NCI-H1930 (cell line): ENCODE measurements at places on chromosomes 12 and 14.

DNA sequence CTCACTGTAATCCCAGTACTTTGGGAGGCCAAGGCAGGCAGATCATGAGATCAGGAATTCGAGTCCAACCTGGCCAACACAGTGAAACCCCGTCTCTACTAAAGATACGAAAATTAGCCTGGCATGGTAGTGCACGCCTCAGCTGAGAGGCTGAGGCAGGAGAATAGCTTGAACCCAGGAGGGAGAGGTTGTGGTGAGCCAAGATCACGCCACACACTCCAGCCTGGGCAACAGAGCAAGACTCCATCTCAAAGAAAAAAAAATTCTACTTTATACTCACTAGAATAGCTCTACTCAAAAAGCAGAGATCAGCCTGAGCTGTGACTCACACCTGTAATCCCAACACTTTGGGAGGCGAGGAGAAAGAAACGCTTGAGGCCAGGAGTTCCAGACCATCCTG, 17.1 kb downstream of the NUMB start:
- no peak for DNase-seq

GRCh38 chr12:62613081-62613480, 146.5 kb downstream of the MON2 start:
- no peak for DNase-seq

GRCh38 chr14:74712499-74713394, at the start of the genes AREL1 and FCF1:
TSS of gene AREL1 (minus strand) at chr14:74713080. CDS start at chr14:74685615, 27,465 bp downstream.
TSS of gene FCF1 (plus strand) at chr14:74713144. CDS start at chr14:74713198, 54 bp downstream.
- DNase-seq: no peak

DNA sequence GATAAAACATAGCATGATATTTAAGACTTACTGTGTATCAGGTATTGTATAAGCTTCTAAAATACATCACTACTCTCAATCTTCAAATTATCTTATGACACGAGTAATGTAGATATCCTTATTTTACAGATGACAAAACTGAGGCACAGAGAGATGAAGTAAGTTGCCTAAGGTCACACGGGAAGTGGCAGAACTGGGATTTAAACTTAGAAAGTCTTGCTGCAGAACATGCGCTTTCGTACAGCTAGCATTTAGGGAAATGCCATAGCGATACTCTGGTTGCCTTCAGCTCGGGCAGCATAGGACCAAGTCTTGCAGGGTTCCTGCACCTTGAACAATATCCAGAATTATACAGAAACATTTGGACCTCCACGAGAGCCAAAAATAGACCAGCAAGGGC, 162.4 kb downstream of the BRMS1L start:
- DNase-seq: no peak

DNA sequence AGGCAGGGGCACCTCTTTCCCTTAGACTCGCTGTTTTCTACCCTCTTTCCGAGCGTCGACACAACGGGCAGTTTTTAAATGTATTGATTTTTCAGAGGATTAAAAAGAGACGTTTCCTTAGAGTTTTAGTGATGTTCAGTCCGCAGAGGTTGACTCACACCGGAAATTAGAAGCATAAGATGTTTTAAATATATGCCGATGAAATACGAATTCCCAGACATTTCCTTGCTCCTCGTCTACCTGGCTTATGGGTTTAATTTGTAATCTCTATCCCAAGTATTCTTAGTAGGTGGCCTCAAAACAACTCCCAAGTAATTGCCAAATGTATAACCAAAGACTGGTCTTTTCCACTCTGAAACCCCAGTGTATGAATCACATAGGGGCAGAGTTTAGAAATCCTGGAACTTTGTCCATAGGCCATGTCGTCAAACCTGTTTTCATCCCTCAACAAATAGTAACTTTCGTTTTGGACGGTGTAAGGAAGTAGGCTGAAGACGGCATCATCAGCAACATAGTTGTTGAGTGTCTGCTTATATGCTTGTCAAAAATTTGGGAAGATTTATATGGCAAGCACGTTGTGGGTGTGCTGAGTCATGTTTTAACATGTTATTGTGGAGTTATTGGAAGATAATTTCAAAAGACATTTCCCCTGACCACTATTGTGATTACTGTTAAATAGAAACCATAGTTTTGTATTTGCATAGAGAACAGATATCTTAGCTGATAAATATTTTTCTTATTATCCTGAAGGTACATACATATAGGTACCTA, 824 bp downstream of the TBK1 start:
- DNase-seq: no peak

DNA sequence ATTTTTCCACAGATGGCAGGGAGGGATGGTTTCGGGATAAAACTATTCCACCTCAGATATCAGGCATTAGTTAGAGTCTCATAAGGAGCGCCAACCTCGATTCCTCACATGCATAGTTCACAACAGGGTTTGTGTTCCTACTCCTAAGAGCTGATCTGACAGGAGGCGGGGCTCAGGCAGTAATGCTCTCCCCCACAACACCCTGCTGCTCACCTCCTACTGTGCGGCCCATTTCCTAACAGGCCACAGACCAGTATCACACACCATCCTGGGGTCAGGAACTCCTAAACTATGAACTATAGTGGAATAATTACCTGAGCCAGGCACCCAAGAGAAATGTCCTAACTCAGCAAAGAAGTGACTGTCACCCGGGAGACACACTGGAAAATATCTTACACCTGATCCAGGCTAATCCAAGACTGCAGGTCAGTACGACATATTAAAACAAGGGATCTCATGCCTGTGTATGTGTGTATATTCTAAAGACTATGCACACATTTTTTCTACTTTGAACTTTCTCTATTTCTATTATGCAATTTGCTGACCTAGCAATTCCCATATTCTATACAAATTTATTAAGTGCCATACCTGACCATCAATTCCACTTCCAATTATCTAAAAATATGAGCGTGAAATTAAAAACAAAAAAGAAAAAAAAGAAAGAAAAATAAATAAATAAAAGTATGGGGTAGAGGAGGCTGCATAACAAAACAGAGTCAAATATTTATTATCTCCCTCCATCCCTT, 4.7 kb downstream of the NAA25 start:
- DNase-seq: no peak

- DNase-seq: no peak
Measured at GRCh38 chr12:48000878-48001504, 3.3 kb downstream of the COL2A1 start.

DNA sequence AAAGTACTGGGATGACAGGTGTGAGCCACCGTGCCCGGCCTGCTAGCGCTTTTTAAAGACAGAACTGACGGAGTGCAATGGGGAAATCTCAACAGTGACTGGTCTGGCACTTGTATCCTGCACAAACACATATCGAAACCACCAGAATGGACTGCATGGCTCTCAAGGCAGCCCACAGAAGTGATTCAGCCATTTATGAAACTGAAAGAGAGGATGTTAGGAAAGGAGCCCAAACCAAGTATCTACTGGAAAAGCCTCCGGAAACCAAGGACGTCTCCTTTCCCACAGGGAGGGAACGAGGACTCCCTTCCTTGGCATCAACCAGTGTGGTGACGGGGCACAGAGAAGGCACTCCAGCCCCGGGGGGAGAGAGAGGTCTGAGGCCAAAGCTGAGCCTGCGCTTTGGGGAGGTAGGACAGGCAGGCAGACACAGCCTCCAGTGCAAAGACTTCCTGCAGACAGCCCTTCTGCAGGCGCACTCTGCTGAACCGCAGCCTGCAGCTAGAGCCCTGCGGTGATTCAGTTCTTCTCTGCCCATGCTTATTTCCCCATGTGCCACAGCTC, 16.5 kb downstream of the SLC15A4 start:
- no peak for DNase-seq

- DNase-seq: no peak
Measured at GRCh38 chr14:77654001-77654441, 37.6 kb upstream of the SPTLC2 start.

DNA sequence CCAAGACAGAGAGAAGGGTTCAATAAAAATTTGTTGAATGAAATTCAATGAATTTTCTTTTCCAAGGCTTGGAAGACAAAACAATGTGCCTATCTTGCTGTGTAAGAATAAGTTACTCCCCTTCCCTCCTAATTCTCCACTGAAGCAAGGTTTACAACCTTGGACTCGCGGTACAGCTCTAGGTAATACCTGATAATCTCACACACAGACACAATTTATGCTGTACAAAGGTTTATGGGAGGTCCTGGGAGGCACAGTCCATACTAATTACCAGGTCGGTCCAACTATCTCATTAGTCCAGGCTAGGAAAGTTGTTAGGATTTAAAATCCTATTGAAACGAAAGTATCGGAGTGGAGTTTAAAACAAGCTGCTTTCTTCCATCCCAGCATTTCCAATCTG, 42.6 kb downstream of the NELL2 start:
- DNase-seq: no peak

DNA sequence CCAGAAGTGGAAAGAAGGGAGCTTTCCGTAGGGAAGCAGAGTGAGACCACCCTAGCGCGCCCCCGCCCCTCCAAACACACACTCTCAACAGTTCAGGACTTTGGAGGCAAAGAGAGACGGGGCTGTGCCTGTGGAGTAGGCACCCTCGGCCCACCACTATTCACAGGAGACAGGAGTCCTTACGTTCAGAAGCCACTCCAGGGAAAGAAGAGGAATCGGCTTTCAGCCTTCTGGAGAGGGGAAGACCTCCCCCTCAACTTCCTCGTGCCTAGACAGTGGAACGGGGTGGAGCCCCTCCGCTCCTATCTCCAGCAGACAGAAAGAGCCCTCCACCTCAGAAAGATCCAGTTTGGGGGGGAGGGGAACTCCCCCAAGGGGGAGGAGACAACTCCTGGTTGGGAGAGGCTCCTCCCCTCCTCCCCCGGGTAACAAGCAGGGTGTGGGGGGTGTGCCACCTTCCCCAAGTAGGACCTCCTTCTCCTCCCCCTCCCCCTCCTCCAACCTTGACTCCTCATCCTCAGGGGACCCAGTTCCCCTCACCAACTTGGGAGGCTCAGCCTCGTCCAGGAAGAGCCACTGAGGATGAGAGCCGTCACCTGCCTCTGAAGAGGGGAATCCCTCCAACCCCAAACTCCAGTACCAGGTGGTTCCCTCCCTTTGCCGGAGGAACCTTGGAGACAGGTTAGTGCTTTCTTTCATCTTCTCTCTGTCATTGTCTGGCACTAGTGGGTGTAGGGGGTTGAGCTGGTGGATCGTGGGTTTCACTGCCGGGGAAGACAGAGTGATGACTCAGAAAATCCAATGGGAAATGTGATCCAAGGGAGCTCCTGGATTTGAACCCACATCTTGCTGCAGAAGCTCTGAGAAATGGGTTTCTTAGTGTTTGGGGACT, 883 bp downstream of the FOXJ2 start:
- DNase-seq: peak; percentile 22

DNA sequence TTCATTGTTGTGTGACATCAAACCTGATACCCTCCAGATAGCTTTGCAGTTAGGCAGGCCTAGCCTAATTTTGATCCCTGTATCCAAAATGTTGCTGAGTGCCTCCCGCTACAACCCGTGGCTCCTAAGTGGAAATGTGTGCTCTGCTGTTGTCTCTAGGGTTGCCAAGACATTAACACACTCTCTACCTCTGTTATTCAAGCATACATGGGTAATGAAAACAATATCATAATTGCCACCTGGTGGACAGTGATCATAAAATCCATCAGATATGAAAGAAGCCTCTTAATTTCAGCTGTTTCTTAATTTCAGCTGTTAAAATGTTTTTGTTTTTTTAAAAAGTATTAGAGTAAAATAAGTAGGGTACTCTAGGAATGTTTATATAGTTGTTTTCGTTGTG, 93.5 kb downstream of the PLEKHA5 start:
- DNase-seq: no peak

GRCh38 chr12:115895247-115895646, 382.2 kb downstream of the MED13L start:
- no peak for DNase-seq

DNA sequence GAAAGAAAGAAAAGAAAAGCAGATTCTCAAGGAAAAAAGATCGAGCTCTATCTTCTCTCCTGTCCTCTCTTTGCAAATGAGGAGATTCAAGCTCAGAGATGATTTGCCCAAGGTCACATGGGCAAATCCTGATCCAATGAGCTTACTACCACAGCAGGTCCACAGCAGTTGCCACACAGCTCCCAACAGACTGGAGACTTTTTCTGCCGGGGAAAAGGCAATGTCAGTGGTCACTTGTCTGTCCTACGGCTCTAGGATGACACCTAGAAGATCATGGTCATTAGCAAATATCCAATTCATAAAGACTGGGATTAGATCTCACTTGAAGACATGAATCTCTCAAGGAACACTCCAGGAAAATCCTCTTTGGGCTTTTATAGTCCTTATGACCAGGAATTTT, 58.8 kb downstream of the TTC7B start:
- no peak for DNase-seq

GRCh38 chr12:108063192-108063591, 65.9 kb upstream of the WSCD2 start:
- DNase-seq: no peak

GRCh38 chr14:101124815-101125214, 221.3 kb upstream of the RTL1 start:
- DNase-seq: no peak

- DNase-seq: no peak
Measured at GRCh38 chr12:70762000-70762399, 124.8 kb upstream of the PTPRB start.

DNA sequence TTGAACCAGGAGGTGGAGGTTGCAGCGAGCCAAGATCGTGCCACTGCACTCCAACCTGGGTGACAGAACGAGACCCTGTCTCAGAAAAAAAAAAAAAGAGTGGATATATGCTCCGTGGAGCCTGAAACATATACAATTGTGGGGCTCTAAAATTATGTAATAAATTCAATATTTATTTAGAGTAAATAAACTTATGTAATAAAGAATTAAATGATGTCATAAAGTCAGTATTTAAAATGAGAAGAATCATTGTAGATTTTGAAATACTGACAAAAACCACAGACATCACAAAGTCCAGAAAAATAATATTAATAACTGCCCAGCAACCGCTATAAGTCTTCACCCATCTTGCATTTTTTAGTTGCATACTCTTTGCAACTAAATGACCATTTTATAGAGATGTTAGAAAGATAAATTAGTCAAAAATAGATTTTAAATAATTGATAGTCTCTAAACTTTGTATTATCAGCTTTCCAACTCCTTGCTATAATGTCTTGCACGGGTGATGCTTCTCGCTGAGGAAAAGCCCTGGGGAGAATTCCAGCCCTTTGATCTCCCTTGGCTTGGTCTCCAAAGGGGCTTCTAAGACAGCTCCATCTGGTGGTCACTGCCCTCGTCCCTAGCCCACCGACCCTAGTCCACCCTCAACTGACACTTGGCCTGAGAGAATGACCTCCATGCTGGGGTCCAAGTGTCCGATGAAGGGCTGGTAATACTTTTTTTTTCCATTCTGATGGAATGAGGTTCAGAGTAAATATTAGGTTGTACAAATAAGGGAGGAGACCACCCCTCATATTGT, 7.9 kb upstream of the TMBIM6 start:
- DNase-seq: no peak

- no peak for DNase-seq
Measured at GRCh38 chr12:84810611-84811010, 102.0 kb downstream of the SLC6A15 start.
